ENCODE measurements at places on chromosomes 3 and 15.

DNA sequence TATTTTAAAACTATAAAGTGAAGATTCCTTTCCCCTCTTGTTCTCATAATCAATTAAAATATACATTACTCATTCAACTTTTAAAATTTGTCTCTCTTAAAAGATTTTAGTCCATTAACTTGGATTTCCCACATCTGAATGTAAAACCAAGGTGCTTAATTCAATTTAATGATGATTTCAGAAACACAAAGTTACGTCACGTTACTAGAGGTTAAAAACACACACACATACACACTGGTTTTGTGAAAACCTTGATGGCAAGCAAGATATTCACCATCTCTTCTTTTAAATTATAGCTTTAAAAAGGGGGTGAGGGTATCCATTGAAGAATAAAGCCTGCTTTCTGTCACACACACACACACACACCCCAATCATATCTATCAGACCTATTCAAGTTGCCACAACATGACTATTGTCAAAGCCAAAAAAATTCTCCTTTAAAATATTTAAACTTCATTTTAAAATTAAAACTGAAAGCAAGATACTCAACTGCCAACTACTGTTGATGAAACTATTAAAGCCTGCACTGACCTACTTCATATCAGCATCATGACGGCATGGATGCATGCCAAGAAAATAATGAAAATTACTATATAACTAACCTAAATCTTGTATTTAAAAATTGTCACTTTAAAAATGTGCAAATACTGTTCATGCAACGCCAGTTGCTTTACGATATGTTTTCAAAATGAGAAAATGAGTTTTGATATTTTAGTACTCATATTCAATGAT lies 2.1 kb downstream of the RFX7 start:
- DNase-seq: no peak

GRCh38 chr3:103919327-103919726 lies 1447.4 kb upstream of the ALCAM start:
- DNase-seq: no peak

DNA sequence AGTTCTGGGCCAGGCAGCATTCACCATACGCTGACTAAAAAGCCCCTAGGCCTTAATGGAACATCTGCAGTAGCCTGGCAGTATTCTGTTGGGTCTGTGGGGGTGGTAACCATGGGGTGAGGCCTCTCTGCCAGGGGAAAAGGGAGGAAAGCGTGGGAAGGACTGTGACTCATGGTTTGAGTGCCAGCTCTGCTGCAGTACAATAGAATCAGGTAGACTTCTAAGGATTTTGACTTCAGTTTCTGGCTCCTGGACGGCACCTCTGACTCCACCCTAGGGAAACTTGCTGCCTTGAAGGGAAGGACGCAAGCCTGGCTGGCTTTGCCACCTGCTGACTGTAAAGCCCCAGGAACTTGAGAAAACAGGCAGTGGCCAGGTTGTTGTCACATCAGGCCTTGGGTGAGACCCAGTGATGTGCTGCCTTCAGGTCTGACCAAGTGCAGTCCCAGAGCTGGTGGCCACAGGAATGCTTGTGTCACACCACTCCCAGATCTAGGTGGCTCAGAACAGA lies 148.6 kb downstream of the SUCNR1 start:
- no peak for DNase-seq

- no peak for DNase-seq
Measured at GRCh38 chr3:51773529-51774056, 5.4 kb downstream of the IQCF6 start.

- DNase-seq: no peak
Measured at GRCh38 chr3:123194552-123194951, 7.2 kb upstream of the SEC22A start.

GRCh38 chr3:17175187-17175807 lies 290.5 kb downstream of the PLCL2 start:
- no peak for DNase-seq

DNA sequence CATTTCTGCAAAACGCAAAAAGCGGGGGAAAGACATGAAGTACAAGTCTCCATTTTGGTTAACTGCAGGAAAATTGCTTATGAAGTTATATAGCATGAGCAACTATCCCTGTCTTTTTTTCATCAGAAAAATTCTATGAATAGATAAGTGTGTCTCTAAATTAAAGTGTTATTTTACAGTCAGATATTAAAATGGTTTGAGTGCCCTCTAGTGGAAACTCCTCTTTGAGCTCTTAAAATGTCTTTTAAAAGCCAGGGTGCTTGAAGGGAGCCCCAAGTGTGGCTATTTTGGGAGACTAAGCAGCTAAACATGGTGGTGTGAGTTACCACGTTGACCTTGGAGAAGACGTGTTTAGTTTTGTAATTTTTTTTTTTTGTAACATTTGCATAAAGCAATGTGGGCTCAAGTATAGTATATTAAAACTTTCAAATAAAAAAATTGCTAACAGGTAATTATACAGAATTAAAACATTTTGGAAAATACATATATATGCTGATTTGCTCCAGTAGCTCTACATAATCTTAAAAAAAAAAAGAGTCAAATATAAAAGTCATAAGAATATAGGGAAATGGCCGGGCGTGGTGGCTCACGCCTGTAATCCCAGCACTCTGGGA lies 77.2 kb downstream of the PPP2R3A start:
- peak; percentile 19 for DNase-seq

GRCh38 chr3:32778389-32778788 lies 39.4 kb upstream of the TRIM71 start:
- no peak for DNase-seq

DNA sequence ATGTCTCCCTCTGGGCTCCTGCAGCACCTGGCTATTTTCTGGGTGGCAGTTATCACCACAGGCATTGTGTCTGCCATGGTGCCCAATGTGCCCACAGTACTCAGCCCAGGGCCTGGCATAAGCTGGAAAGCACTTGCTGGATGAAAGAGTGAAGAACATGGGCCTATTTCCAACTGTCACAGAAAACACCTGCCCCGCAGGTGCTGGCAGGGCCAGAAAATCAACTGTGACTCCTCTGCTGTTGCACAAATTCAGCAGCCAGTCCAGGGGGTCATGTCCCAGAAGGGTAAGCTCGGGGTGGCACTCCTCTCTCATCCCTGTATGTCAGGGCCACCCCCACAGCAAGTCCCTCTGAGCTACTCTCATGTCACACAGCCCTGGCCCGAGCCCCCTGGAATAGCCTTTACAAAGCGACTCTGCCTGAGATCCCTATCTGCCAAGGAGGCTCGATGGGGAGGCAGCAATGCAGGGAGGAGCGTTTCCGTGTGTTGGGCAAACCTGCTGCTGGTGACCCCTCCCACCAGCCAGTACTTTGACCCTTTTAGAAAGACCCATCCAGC lies 16.9 kb downstream of the ITIH3 start:
- no peak for DNase-seq

DNA sequence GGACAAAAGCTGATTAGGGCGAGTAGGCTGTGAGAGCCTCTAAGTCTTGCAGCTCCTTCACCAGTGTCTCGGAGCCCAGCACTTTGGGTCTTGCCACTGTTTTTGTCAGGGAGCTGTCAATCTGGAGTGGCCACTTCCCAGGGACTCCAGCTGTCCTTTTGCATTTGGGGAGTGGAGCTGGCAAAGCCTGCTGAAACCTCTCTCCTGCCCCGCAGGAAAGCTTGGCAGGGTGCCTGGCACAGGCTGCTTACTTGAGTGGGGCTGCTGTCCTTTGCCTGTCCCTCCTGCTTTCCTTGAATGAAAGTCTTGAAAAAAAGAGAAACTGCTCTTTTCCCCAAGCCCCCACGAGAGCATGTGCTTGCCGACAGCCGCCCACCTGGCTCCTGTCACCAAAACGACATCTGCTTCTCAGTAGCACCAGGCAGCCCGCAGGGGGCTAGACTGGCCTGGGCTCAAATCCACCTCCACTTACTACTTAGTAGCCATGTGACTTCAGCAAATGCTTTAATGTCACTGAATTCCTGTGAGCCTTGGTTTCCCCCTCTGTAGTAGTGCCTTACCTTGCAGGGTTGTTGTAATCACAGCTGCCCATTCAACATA lies 13.7 kb downstream of the USP13 start:
- no peak for DNase-seq

GRCh38 chr3:59425942-59426341 lies 376.1 kb upstream of the CFAP20DC start:
- no peak for DNase-seq

- DNase-seq: no peak
Measured at GRCh38 chr15:75531041-75531450, 48.1 kb downstream of the PTPN9 start.

DNA sequence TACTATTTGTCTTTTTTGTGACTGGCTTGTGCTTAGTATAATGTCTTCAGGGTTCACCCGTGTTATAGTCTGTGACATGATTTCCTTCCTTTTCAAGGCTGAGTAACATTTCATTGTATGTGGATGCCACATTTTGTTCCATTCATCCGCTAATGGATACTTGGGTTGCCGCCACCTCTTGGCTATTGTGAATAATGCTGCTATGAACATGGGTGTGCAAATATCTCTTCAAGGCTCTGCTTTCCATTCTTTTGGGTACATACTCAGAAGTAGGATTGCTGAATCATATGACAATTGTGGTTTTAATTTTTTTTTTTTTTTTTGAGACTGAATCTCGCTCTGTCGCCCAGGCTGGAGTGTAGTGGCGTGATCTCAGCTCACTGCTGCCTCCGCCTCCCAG lies 15.4 kb downstream of the CRTC3 start:
- no peak for DNase-seq

DNA sequence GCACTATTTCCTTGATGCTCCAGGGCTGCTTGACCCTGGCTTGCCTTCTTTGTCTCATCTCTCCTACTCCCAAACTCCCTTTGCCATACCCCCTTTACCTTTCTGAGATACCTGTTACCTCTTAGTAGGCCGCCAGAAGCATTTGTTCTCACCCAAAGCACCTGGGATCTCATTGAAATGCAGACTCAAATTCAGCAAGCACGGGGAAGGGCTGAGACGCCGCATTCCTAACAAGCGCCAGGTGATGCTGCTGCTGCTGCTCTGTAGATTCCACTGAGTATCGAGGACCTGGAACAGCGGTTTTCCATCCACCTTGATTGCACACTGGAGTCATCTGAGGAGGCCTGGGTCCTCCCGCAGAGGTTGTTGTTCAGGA lies 91.8 kb downstream of the TMEM266 start:
- DNase-seq: no peak

DNA sequence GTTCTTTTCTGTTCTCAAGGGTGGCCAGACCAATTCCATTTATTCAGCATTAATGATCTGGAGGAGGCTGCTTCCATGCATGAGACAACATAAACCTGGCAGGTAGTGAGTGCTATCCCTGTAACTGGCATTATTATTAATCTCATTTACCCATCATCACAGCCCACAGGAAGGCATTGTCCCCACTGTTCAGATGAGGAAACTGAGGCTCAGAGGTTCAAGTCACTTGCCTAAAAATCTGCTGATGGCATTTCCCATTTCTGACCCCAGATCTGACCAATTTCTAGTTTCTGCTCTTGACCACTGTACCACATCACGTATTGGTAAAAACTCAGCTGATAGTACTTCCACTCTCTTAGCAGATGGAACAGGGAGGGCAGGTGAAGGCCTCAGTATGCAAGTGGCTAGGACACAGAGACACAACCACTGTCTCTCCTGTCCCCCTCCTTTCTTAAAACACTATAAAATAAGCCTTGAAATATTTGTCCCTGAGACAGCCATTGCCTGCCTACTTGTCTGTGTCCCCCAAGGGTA lies 36.1 kb downstream of the TRANK1 start:
- no peak for DNase-seq
